Brain pericyte (primary cell): ENCODE measurements at places on chromosomes 13 and 19.

- DNase-seq = no peak
Measured at GRCh38 chr13:50419896-50420295, 404.7 kb downstream of the KCNRG start.

- DNase-seq = no peak
Measured at GRCh38 chr13:108508263-108508662, 121.1 kb upstream of the MYO16 start.

GRCh38 chr19:34313188-34313587 lies 51.8 kb upstream of the GPI start:
- DNase-seq = no peak

- no peak for DNase-seq
Measured at GRCh38 chr13:114131583-114132418, 622 bp downstream of the RASA3 start.

DNA sequence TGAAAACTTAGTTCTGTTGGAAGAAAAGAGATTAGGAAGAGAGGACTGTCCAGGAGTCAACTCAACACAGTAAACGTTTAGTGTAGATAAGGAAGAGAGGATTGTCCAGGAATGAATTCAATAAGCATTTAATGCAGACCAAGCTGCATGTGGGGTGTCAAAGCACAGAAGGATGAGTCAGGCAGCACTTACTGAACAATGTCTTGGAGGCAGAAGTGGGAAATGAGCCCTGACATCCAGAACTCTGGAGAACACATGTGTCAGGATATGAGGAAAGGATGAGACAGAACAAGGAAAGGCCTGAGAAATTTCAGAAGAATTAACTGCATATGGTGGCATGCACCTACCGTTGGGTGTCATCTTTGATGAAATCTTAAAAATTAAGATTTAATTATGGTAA lies 429.2 kb upstream of the HTR2A start:
- no peak for DNase-seq

DNA sequence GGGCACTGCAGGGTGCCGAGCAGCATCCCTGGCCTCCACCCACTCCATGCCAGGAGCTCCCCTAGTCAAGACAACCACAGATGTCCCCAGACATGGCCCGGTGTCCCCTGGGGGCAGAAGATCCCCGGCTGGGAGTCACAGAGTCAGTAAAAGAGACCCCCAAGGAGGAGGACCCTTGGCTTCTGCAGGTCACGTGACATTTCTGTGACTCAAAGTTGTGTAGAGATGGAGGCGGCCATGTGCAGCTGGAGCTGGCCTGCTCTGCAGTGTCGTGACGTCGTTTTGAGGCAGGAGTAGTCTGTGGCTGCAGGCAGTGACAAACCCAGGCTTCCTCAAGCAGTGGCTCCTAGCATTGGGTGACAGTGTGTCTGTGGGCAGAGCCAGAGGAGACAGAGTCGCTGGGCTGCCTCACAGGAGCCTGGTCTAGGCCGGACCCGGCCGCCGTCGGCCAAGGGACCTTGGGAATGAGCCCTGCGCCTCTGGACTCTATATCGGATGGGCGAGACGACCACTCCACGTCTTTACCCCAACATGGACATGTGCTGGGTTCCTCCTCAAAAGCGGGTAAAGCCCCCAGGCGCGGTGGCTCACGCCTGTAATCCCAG lies 7.7 kb upstream of the DIRAS1 start:
- DNase-seq = no peak

- DNase-seq = no peak
Measured at GRCh38 chr13:26280822-26281221, 26.9 kb downstream of the CDK8 start.

- no peak for DNase-seq
Measured at GRCh38 chr19:51807111-51807701, 12.2 kb downstream of the FPR3 start.

- no peak for DNase-seq
Measured at GRCh38 chr13:70380809-70381208, 272.6 kb upstream of the KLHL1 start.

DNA sequence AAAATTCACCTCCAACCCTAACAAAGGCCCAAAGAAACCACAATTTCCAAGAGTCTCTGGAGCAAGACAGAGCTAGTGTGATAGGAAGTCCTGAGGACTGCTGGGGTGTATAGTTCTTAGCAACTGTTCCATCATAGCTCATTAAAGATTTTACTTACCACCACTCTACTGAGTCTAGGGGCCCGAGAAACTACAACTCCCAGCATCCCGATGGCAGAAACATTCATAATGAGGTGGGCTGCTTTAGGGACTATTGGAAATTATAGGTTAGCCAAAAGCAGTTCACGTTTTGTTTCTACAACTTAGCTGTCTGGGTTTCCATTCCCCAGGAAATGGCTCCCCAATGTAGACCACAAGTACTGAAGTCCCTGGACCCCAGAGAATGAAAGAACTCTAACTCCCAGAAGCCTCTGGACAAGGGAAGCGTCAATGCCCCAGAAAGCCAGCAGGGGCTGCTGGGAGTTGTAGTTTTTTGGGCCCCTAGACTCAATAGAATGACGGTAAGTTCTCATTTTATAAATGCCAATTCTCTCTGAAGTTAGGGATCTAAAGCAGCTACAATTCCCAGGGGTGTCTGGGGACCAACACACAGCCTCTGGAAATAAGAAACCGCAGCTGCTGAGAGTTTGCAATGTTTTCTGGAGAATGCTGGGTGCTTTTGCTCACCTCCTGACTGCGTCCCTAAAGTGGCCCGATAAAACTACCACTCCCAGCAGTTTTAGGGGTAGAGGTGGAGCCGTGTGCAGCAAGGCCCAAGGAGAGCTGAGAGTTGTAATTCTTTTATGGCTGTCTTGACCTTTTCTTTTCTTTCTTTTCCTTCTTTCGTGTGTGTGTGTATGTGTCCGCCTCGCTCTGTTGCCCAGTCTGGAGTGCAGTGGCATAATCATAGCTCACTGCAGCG lies 11.1 kb downstream of the FTL start:
- DNase-seq = no peak
